ENCODE measurements at places on chromosomes 2 and 18.

DNA sequence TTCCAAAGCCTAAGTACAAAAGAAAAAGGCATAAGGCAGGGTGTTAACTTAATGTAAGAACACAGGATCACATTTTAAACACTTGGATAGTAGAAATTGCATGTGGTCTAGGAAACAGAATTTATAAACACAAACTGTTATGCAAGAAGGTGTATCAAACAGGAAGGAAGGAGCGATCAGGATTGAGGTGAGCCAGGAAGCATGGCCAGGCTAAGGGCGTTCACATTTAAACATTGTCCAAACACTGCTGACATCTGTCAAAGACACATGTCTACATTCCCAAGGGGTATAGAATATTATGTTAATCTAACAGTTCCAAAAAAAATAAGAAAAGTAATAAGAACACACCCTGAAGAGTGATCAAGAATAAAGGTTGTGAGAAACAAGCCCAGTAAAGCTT is 71.3 kb downstream of the CCDC141 start:
- no peak for DNase-seq

DNA sequence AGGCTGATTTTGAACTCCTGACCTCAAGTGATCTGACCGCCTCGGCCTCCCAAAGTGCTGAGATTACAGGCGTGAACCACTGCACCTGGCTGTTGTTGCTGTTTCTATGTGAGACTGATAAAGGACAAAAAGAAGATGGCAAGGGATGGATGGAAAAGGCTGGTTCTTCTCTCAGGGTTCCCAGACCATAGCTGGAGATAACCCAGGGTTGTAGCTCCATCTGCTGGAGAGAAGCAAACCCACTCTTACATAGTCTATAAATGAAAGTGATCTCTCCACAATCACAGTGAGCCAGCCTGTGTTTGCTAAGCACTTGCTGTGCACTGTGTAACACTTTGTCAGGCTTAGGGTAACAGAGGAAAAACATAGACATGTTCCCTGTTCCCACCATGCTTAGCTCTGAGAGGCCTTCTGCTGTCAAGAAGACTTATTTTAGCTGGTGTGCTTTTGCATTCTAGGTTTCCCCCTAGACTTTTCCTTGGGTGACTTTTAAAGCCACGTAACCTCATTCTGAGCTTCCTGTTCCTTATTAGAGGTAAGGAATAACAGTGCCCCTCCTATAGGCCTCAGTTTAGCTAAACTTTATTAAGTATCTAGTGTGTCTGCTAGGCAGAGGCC is 49.7 kb downstream of the LIMS1 start:
- no peak for DNase-seq

DNA sequence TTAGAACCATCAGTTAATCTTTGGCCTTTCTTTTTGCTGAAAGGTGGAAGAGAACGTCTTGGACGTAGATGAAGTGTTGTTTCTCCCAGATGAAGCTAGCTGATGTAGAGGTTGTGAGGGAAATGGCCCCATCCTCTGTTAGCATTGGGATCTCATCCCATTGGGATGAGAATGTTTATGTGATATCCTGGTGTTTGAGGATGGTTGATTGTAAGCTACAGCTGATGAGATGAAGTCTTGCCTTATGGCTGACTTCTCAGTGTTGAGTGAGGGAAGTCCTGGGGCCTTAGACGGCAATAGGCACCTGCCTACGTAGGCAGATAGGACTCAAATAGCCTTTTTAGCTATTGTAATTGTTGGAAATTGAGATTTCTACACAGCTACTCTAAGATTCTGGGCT is 211.3 kb downstream of the MYCN start:
- no peak for DNase-seq

DNA sequence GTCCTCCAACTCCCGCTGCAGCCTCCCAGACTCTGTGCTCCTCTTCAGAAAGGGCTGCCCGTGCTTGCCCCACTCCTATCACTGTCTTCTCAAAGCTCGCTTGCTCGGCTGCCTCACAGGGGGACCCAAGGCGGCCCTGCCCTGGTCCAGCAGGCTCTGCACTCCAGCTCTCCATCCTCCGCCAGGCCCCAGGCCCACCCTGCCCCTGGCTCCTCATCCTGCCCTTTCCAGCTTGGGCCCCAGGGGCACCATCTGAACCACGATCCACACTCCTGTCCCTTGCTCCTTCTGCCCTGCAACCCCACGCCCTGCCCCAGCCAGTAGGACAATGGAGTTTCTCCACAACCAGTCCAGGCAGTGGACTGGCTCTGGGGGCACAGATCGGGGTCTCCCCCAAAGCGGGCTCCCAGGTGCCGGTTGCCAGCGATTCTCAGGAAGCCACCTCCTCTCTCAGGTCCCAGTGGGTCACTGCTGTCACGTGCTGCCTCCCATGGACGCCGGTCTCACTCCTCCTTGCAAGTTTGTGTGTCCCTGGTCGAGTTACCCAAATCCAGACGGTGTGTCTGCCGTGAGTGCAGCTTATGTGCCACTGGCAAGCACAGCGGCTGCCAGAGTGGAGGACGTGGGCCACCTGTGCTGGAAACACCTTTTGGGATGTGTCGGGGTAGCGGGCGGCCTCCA is 238.5 kb downstream of the HDAC4 start:
- DNase-seq = peak; percentile 5

DNA sequence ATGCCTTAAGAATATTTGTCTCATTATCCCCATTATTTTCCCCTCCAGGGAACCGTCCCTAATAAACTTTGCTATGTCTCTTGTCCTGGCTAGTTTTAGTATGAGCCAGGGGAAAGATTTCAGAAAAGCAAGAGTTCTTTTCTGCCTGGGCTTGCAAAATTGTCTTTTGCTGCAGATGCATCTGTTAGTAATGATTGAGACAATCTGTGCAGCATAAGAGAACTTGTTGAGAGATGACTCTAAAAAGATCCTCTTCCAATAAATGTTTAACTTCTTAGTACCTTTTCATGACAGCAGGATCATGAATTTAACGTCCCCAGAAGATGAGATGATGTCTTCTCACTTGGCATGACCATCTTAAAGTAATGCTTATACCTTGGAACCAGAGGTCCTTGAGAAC is 172.5 kb upstream of the CREB1 start:
- DNase-seq = no peak

- DNase-seq = no peak
Observed at GRCh38 chr2:84839851-84840250, 41.0 kb downstream of the TRABD2A start.

DNA sequence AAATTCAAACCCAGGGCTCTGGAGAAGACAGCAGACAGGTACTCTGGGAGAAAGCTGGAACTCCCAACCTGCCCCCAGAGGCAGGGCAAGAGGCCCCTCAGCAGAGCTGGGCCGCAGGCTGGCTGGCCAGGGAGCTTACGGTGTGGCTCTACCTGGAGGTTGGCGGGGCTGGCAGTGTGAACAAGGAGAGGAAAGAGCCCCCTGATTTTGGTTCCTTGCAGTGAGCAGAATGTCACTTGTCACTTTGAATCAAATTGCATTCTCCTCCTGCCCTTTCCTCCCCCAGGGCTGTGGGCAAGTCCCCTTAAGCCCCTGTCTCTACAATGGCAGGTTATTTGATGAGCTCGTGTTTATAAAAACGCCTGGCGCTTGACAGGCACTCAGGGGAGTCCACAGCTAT is 32.6 kb downstream of the MYO7B start:
- no peak for DNase-seq

GRCh38 chr2:176105078-176105729 is 1.9 kb upstream of the HOXD11 start:
- DNase-seq = no peak

DNA sequence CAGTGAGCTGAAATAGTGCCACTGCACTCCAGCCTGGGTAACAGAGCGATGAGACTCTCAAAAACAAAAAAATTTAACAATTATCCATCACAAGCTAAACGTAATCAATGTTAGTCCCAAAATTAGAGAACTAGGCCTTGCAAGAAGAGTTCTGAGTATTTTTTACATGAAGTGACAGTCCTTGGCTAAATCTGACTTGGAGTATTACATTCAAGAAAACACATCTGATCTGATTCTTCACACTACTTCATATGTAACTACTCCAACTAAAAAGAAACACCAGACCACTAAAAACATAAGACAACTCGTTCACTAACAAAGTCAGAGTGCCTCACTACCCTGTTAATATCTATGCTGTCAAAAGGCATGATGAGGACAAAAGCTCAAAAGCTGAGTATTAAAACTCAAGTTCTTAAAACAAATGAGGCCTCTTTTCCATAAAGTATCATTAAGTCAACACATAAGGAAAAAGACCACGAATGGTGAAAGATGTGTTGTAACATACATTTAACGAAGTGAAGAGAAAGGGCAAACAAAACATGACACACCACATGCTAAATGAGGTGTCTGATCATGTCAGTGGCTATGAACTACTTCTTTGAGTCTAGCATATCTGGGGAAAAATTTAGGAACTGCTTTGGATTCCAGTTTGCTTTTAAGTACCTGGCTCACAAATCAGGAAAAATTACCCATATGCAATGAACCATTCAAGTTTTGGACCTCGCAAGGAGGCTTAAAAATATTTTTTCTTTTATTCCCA is 42.4 kb downstream of the TRIP12 start:
- no peak for DNase-seq

GRCh38 chr2:118222672-118223421 is 134.6 kb downstream of the INSIG2 start:
- DNase-seq = no peak

DNA sequence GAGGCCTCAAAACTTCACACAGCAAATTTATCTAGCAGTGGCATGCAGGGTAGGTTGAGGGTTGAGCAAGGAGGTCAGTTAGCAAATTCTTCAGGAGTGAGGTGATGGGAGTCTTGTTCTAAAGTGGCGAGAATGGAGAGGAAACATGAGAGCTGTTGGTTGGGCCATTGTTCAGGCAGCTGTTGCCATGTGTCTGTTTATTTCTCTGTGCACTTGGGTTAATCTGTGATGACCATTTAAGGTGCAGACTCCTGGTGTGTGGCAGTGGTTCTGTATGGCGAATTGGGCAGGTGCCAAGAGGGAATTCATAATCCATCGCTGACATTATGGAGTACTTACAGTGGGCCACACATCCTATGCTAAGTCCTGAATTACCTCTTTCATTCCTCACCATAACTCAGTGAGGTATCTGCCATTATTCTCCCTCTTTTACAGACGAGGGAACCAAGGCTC is 30.4 kb downstream of the TMEM178A start:
- no peak for DNase-seq

- no peak for DNase-seq
Observed at GRCh38 chr18:79664525-79665125, 15.0 kb upstream of the CTDP1 start.

DNA sequence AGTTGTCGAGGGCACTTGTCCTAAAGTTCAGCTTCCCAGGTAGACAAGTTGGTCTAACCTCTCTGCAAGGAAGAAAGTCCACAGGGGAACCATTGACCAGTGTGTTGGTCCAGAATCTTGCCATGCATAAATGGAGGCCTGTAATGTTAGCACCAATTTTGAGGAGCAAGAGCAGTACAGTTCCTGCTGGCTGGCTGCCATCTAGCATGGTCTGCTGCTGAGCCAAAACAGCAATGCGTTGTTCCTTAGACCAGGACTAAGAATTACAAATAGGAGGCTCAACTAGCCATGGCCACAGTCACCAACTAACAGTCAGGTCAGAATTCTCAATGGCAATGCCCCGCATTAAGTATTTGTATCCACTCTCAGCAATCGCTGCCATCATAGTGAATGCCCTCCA is 72.8 kb upstream of the WIPF1 start:
- DNase-seq = no peak

- no peak for DNase-seq
Observed at GRCh38 chr2:194015751-194016150, 1641.3 kb upstream of the SLC39A10 start.

DNA sequence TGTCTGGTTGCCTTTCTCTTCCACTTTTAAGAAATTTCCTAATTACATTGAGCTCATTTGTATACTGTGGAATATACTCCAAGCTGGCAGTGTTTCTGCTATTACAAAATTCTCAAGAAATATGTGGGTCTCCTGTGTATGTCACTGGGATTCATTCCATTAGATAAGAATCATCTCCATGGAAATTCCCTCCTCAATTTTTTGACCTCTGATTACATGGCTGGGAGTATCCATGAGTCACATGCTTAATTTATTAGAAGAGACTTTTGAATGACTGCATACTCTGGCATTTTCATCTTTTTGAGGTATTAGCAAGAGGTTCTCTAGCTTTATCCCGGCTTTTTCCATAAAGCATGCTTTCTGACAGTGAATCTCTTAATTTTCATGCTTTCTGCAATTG is 665.5 kb upstream of the CNTNAP5 start:
- DNase-seq = no peak

GRCh38 chr2:88865801-88866371 is 174.4 kb downstream of the RPIA start:
- no peak for DNase-seq

GRCh38 chr2:181431674-181432073 is 25.5 kb upstream of the ITGA4 start:
- no peak for DNase-seq

DNA sequence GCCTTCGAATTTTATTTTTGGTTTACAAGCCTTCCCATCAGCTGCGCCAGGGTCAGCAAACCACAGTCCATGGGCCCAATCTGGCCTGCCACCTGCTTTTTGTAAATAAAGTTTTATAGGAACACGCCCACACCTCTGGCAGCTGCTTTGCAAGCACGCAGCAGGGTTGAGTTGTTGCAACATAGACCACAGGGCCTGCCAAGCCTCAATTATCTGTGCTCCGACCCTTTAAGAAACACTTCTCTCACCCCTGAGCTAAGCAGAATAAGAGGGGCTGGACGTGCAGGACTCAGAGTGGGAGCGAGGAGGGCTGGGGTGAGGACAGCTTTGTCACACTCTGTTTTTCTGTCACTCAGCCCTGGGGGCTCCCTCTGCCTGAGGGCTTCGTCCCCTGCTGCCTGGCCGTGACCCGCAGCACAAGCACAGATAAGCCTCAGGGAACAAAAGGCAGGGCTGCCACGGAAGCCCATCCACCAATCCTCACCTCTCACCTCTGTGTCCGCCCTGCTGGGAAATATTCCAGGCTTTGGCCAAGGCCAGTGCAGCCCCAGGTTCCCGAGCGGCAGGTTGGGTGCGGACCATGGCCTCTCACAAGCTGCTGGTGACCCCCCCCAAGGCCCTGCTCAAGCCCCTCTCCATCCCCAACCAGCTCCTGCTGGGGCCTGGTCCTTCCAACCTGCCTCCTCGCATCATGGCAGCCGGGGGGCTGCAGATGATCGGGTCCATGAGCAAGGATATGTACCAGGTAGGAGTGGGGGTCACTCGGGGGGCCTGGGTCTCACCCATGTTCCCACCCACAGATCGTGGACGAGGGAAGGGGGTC is at the start of gene AGXT:
TSS of gene AGXT (plus strand) at position 539 of the 823 bp plus-strand sequence. CDS start at position 581, 42 bp downstream.
- DNase-seq = no peak

DNA sequence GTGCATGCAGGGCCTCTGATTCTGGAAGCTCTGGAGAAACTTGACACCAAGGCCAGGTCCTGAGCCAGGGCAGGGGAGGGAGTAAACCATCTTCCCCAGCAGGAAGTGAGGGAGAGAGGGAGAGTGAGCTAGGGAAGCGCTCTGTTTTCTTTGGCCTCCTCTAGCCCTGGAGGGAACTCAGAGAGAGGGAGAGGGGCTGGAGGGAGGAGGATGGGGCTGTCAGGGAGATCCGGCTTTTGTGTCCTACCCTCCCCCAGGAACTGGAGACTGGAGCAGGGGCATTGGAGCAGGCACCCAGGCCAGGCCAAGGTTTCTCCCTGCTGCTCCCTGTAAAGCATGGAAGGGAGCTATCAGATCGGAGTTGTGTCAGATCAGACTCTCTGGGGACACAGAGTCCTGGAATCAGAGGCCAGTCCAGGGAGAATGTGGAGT is 22.7 kb upstream of the PKDCC start:
- no peak for DNase-seq

- DNase-seq = no peak
Observed at GRCh38 chr2:201118961-201119854, 3.2 kb downstream of the CFLAR start.

GRCh38 chr2:190113000-190113399 is 50.5 kb upstream of the MSTN start:
- DNase-seq = no peak

- DNase-seq = no peak
Observed at GRCh38 chr18:28404694-28405093, 227.8 kb upstream of the CDH2 start.
